ENCODE measurements at places on chromosomes 12 and 14. TPM values are rescaled to one million over a fixed set of nuclear protein-coding genes. Genes with fewer than 3 reads are reported as not detected.

Gene C12orf50
- 0.13 TPM for total RNA-seq

Gene TCTN1
- total RNA-seq, result 76.9 TPM

GRCh38 chr12:31322801-31323207, 3.1 kb downstream of the SINHCAF start:
- no peak for DNase-seq
- H3K36me3 ChIP-seq, result no peaks in the 10 kb centered on the region
- H3K27me3 ChIP-seq, result no peaks in the 10 kb centered on the region
- peak overlapping the region; percentile 88 for H3K27ac ChIP-seq

- DNase-seq, result no peak
- no peaks in the 10 kb centered on the region for H3K4me1 ChIP-seq
- H3K27me3 ChIP-seq, result no peaks in the 10 kb centered on the region
- no peaks in the 10 kb centered on the region for H3K36me3 ChIP-seq
- H3K4me3 ChIP-seq, result no peak overlapping the region
- no peak overlapping the region for H3K27ac ChIP-seq
These were observed 830.1 kb upstream of the MGAT4C start for GRCh38 chr12:87086118-87086891.

Measured in kidney (tissue), 22 donors.